ENCODE measurements at places on chromosomes 7 and 10.

- no peak for DNase-seq
These were observed 86.0 kb upstream of the DIP2C start for GRCh38 chr10:775245-776075.

DNA sequence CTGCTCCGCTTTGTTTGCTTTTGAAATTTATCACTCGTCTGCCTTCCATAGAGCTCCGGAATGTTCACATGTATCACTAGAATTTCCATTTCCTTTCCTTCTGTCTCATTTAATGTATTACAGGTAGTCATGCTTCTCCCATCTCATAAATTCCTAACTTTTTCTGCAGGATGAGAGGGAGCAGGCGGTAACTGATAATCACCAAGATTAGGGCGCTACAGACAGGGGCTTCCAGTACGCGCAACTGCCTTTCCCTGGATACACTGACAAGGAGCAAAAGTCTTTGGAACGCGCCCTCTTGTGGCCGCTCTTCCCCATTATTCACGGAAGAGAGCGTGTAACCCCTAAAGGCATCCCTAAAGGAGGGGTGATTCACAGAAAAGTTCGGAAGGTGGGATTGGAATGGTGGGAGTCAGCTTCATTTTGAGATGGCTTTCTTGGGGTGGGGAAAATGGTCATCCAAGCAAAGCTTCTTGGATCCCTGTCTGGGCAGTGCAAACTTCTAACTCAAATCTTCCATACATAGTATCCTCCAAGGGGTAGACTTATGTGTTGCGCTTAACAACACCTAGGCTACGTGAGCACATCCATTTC is 6.5 kb downstream of the INHBA start:
- DNase-seq, result no peak

DNA sequence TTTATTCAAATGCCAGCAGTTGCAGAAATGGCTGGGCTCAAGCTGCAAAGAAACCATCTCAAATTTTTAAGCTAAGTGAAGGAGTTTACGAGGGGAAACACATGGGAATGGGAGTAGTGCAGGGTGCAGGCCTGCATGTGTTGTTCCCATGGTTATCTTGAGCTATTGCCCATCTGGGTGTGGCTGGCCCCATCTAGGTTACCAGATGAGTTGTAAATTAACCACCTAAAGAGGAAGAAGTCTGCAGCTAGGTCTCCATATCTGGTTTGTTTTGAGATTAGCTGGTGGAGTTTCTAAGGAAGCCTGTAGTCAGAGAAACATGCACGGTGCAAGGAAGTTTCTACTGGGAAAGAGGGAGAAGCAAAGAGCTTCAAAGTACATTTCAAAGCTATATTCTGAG is 23.3 kb upstream of the STEAP2 start:
- DNase-seq, result no peak

DNA sequence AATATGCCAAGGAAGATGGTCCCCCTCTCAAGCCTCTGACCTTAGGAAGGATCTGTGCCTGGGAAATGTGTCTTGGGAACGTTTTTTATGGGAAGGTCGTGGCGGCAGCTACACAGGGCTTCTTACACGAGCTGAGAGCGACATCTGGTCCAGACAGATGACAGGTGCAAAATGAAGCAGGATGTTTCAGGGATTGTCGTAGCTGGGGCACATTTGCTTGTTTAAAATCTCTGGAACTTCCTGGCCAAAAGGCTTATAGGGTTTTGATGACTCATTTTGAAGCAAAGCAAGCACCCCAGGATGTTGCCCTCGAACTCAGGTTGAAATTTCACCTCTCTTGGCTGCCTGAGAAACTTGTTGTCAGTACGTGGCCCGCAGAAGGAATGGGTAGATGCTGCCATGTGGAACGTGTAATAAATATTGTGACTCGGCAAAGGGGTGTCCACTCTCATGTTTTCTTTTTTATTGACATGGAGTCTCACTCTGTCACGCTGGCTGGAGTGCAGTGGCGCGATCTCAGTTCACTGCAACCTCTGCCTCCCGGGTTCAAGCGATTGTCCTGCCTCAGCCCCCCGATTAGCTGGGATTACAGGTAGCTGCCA is 117.5 kb downstream of the CAMK1D start:
- no peak for DNase-seq

- no peak for DNase-seq
These were observed 55.5 kb downstream of the ZNF783 start for GRCh38 chr7:149317496-149317895.

DNA sequence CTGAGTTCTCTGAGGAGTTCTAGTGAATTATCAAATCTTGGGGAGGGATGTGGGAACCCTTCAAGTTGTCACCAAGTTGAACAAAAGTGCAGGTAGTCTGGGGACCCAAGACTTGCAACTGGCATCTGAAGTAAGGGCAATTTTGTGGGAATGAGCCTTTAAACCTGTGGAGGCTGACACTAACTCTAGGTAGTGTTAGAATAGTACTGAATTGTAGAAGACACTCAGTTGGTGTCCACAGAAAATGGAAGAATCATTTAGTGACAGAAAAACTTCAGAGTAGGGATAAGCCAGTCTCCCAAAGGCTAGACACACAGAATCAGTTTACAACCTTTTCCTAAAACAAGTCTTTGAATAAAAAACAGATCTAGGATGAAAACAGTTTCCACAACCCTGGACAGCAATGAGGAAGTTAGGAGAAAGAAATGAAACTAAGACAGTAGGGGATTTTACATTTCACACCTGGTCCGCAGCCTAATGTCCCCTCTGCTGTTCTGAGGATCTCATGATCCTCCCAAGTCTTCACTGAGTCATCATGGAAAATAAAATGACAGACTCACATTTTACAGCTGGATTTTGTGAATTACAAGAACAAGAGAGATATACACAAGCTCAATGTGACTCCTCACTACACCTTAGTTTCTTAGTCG is 23.0 kb upstream of the ING3 start:
- no peak for DNase-seq

DNA sequence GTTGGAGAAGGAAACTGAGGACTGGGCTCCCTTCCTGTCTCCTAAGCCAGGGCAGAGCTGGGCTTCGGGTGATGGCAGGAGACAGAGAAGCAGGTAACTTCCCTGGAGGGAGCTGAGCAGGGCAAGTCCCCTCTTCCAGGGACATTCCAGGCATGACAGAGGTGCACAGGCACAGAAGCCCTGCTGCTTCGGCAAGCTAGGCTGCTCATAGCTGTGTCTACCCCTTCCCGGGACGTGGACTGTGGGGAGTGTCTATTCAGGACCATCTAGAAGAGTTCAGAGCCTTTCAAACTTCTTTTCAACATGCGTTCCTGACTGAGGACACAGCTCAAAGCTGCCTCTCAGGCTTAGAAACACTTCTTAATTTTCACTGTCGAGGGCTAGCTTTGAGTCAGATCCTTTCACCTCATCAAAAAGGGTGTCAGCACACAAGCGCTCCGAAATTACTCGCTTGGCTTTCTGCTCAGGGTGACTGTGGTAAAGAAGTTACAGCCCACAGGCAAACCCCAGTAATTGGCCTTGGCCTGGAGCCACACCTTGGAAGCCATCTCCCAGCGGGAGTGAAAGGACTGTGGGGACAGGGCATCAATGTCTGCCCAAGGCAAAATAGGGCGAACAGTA is 63.7 kb upstream of the STEAP1B start:
- DNase-seq, result peak; percentile 20

DNA sequence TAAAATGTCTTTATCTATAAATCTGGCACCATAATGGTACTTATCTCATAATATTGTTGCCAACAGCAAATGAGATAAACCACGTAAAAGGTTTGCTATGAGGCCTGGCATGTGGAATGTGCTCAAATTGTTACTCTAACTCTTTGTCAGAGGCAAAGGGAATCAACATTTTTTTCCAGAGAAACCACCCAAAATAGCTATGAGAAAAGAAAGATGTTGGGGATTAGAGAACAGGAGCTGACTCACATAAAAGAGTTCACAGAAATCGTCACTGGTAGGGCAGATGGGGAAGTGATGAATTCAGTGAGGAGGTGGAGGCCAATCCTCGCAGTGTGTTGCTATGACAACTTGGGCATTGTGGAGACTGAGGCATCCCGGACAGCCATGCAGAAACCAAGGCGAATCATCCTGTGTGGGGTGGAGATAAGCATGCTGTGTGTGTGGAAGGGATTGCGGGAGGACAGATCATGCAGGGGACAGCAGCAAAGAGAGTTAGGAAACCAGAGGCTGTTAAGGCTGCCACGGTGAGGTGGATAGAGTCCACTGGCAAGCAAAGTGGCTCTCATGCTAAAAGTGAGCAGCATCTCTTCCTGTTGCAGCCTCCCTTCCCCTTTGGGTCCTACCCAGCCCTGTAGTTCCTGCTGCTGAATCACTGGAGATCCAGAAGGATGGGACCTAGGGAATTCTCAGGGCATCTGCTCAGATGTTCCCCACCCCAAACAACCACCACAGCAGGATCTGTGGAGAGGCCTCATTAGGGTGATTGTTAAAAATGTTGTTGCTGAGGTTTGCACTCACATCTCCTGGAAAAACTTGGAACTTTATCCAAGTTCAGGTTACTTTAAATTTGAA is 103.9 kb downstream of the CUBN start:
- DNase-seq, result peak; percentile 72
